ENCODE measurements at places on chromosomes 1 and 21.

- DNase-seq, result no peak
These were observed 55.6 kb upstream of the MYOCOS start for GRCh38 chr1:171566467-171566866.

DNA sequence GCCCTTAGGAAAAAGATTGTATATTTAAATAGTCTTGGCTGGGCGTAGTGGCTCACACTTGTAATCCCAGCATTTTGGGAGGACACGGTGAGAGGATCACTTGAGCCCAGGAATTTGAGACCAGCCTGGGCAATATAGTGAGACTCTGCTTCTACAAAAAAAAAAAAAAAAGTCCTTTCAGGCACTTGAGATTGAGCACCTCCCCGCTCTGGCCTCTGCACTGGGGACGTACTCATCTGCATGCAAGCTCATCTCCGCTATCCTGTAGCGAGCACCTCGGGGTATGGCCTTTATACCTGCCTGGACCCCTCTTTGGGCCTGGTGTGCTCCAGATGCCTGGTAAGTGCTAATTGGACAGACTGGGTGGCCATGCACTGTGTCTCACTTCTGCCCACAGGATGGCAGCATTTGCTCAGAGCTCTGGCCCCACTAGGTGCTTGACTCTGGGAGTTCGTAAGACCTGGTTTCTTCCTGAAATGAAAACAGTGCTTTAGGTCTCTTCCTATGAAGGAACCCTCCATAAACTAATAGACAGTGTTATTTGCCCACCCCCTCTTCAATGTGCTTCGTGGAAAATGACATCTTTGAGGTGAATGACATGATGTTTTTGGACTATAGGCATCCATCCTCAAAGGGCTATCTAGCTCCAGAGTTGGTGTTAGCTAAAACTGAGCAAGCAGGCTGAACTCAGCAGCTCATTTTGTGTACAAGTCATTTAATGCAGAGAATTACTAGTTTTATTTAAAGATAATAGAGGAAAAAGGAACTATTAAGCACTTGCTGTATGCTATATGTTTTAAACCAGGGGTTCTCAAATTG lies 61.7 kb upstream of the ADAR start:
- peak; percentile 51 for DNase-seq

- no peak for DNase-seq
These were observed 7.8 kb downstream of the ZBTB7B start for GRCh38 chr1:155010211-155010918.

DNA sequence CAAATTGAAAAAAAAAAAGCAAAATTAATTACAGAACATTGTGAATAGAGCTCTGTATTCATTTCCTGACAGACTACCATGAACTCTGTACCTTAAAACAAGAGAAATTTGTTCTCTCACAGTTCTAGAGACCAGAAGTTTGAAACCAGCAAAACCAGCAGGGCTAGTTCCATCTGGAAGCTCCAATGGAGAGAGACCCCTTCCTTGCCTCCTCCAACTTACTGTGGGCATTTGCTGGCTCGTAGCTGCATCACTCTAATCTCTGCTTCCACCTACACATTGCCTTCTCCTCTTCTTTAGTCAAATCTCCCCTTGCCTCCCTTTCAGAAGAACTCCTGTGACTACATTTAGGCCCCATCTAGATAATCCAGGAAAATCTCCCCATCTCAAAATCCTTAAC lies 56.5 kb downstream of the SYDE2 start:
- no peak for DNase-seq

DNA sequence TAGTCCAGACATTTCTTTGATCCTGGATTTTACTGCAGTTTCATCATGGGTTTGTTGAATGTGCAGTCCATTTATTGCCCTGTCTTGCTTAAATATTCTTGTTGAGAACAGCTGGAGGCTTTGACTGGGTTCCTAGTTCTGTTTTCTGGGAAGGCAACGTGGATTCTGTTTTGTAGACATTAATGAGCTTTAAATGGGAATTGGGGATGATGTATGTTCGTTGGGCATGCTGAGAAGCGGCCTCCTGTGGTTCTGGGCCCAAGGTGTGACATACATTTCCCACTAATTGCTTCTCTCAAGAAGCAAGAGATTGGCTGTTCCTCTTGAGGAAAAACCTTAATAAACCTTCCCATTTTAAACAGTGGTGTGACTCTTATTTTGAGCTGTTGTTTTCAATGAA lies 22.9 kb downstream of the INKA2 start:
- no peak for DNase-seq

- DNase-seq, result no peak
These were observed 154.5 kb upstream of the KCND3 start for GRCh38 chr1:112143871-112144441.

GRCh38 chr1:59814901-59815825 lies at the start of gene HOOK1:
HOOK1 (plus strand) TSS chr1:59814949; CDS start chr1:59815118, 169 bp downstream.
- peak; percentile 3 for DNase-seq

GRCh38 chr21:27001526-27001925 lies 34.6 kb upstream of the ADAMTS5 start:
- no peak for DNase-seq

DNA sequence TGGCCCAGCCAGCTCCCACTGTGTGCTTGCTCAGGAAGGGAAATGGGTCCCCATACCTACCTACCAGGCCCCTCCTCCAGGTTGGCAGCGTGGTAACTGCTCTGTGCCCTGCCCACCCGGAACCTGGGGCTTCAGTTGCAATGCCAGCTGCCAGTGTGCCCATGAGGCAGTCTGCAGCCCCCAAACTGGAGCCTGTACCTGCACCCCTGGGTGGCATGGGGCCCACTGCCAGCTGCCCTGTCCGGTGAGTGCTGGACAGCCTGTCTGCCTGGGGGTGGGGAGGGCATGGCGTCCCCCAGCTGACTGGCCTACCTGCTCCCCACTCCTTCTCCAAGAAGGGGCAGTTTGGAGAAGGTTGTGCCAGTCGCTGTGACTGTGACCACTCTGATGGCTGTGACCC lies 10.8 kb upstream of the LRRC71 start:
- DNase-seq, result no peak

- DNase-seq, result no peak
These were observed 5.2 kb downstream of the IL6R start for GRCh38 chr1:154410185-154410827.

DNA sequence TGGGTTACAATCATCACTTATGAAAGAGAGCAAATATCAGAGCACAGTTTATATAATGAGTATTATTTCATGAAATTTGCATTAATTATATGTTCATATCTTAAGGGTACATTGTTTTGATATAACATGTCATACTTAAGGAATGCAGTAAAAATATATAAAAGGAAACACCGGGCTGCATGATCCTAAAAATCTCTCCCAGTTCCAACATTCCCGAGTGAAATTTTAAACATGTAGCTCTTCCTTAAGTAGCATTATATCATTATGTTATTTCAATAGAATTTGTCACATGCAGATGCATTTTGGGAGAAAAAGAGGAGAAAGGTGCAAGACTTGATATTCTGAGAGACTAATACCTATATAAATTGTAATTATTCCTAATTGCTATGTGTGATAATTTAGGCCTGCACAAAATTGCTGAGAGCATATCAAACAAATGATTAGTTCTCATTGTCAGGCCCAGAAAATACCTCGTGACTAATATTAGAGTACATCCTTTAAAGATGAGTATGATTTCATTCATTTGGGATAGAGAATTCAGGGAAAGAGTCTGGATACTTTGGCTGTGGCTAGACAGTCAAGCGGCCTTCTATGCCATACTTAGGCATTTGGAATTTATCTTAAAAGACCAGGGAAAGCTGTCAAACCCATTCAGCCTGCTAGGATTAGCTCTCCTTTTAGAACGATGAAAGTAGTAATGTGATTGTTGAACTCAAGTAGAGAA lies 86.8 kb downstream of the ADGRL2 start:
- DNase-seq, result no peak

- DNase-seq, result no peak
These were observed 138.0 kb downstream of the HS2ST1 start for GRCh38 chr1:87052400-87052799.

DNA sequence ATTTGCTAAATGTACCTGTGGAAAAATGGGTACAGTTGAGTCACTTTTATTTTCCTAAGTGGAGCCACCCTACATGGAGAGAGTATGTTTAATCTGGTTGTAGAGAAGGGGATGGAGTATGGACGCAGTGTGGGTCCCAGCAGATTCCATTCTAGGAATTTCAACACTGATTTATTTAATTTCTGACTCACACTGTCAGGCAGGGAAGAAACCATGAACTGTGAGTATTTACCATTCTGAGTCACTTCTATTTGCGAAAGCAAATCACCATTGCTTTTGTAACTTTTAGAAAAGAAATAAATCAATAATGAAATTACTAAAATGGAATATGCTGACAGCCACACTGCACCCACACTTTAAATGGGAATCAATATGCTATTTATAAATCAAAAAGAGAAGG lies 339.0 kb downstream of the DSCAM start:
- no peak for DNase-seq

GRCh38 chr1:93980320-93981273 lies 71.4 kb upstream of the GCLM start:
- DNase-seq, result no peak

DNA sequence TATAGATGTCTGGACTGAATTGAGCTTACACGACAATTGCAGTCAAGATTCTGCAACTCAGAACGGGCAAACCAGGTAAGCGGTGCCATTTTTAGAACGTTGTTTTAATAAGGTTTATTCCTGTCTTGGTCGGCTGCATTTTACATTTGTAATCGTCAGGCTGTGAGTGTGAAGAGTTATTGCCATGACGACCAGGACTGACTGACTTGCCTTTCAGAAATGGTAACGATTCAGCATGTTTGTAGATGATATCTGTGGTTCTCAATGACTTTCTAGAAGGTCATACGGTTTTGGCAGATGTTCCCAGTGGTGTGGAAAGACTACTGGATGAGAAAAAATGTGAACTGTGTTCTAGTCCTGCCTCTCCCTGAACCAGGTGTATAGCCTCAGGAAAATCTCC lies 271.3 kb upstream of the B3GALT2 start:
- no peak for DNase-seq

GRCh38 chr1:53585129-53585528 lies 125.9 kb downstream of the DMRTB1 start:
- no peak for DNase-seq
